ENCODE measurements at places on chromosomes 1 and 21. TPM values are rescaled to one million over a fixed set of nuclear protein-coding genes. Genes with fewer than 3 reads are reported as not detected.

Gene ZNF678
- total RNA-seq: 1.8 TPM

Gene TRIM62
- 2.1 TPM for total RNA-seq

Gene IGSF3
- 20.4 TPM for total RNA-seq

Gene TESK2
- total RNA-seq: 0.09 TPM

Gene SLAMF9
- total RNA-seq: 0.45 TPM

Gene GJB3
- 9.5 TPM for total RNA-seq

Gene GUCA2A
- not detected for total RNA-seq

Gene TP73
- 0.59 TPM for total RNA-seq

Gene AGT
- not detected for total RNA-seq

Gene BTBD19
- total RNA-seq: 3.4 TPM

Gene RASSF5
- 0.95 TPM for total RNA-seq

Gene SLFNL1
- total RNA-seq: not detected

Gene NMNAT1
- 2.9 TPM for total RNA-seq

Gene MPL
- total RNA-seq: not detected

Gene TNNI3K
- not detected for total RNA-seq

Gene CHIT1
- not detected for total RNA-seq

Gene PPM1J
- total RNA-seq: 1.3 TPM

Gene KIF26B
- total RNA-seq: 0.04 TPM

Gene SPRR4
- not detected for total RNA-seq

Gene B3GALT6
- 23.4 TPM for total RNA-seq

Gene NHLH1
- 0.34 TPM for total RNA-seq

Gene OR10T2
- not detected for total RNA-seq

Gene CACHD1
- total RNA-seq: 1.8 TPM

Gene ATXN7L2
- total RNA-seq: 2.7 TPM

Gene LRRC71
- 0.24 TPM for total RNA-seq

Gene KRTAP11-1
- total RNA-seq: not detected
